ENCODE measurements at places on chromosomes 6 and 20. TPM values are rescaled to one million over a fixed set of nuclear protein-coding genes. Genes with fewer than 3 reads are reported as not detected.

CTAGE9 gene
- total RNA-seq: not detected

IL17F gene
- total RNA-seq: not detected

ATP5F1E gene
- total RNA-seq: 76.2 TPM

NHSL1 gene
- 17.2 TPM for total RNA-seq

LHFPL5 gene
- total RNA-seq: not detected

LTB gene
- total RNA-seq: not detected

HEBP2 gene
- total RNA-seq: 43.7 TPM

ZC3H12D gene
- 0.25 TPM for total RNA-seq

HAO1 gene
- not detected for total RNA-seq

RAD21L1 gene
- total RNA-seq: not detected

ERVFRD-1 gene
- not detected for total RNA-seq

ATP6V1G2 gene
- total RNA-seq: 4.1 TPM

RHAG gene
- total RNA-seq: not detected

DEFB114 gene
- total RNA-seq: not detected

ZNF184 gene
- 7.3 TPM for total RNA-seq

TMEM217 gene
- 1.8 TPM for total RNA-seq

UNC5CL gene
- 0.36 TPM for total RNA-seq

GPR6 gene
- not detected for total RNA-seq

HLA-DOA gene
- total RNA-seq: not detected

RIPPLY2 gene
- total RNA-seq: not detected

CLIC5 gene
- not detected for total RNA-seq

IRF4 gene
- total RNA-seq: 0.05 TPM

PCSK2 gene
- total RNA-seq: not detected

FBXO9 gene
- total RNA-seq: 78.8 TPM

ADGRF5 gene
- not detected for total RNA-seq

NR2E1 gene
- total RNA-seq: not detected

TSBP1 gene
- not detected for total RNA-seq

TMC2 gene
- not detected for total RNA-seq

SOX18 gene
- 2.1 TPM for total RNA-seq

SLC23A2 gene
- 24.2 TPM for total RNA-seq

DNPH1 gene
- total RNA-seq: 24.5 TPM

TUBB gene
- 681 TPM for total RNA-seq

CRISP2 gene
- total RNA-seq: not detected

PRKN gene
- total RNA-seq: 5.1 TPM

MYLK2 gene
- total RNA-seq: 1.3 TPM

TCF21 gene
- total RNA-seq: not detected

COL19A1 gene
- 2.0 TPM for total RNA-seq

ZBTB46 gene
- 6.0 TPM for total RNA-seq

PPP1R14C gene
- total RNA-seq: 3.3 TPM

CDYL gene
- total RNA-seq: 63.7 TPM

FAM83C gene
- not detected for total RNA-seq
